ENCODE measurements at places on chromosomes 3 and 15. TPM values are rescaled to one million over a fixed set of nuclear protein-coding genes. Genes with fewer than 3 reads are reported as not detected.

DNA sequence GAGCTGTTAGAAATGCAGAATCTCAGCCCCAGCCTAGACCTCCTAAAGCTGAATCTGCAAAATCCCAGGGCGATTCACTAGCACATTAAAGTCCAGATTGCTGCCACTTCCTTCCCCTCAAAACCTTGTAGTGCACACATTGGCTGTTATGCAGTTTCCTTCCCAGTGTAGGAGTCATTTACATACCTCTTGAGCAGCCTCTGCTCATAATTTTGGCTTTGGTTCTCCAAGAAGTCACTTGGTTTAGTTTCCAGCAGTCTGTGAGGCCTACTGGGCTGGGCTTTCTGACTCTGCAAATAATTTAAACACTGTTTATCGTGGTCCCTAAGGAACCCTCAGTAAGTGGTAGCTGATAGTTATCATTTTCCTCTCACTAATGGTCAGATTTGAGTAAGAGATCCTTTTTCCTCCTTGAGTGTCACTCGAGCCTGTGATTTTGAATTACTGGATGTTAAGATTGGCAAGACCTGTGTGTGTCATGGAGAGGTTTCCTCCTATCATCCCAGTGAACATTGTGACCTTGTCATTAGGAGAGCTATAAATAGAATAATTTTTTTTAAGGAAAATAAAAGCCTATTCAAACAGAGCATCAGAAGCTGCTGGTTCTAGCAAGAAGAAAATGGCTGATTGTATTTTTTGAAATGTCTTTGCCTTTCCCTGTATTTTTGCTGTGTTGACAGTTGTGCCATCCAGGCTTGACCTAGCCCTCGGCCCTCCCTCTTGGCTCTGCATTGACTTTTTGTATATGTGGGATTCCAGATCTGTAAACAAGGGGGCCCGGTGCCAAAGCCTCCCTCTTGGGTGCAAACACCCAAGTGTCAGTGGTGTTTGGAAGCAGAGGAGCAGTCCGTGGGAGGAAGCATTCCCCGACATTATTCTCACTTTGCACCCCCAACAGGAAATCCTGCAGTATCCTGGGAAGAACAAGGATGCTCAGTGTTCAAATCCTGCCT is 134.8 kb upstream of the ANKRD28 start:
- H3K36me3 ChIP-seq = no peaks in the 10 kb centered on the region
- H3K27ac ChIP-seq = no peak overlapping the region
- H3K27me3 ChIP-seq = peaks cover 2% of the 10 kb centered on the region

- no peaks in the 10 kb centered on the region for H3K27me3 ChIP-seq
- DNase-seq = no peak
- H3K36me3 ChIP-seq = no peaks in the 10 kb centered on the region
- H3K27ac ChIP-seq = no peak overlapping the region
Observed at GRCh38 chr3:80055306-80055705, 287.5 kb upstream of the ROBO1 start.

DNA sequence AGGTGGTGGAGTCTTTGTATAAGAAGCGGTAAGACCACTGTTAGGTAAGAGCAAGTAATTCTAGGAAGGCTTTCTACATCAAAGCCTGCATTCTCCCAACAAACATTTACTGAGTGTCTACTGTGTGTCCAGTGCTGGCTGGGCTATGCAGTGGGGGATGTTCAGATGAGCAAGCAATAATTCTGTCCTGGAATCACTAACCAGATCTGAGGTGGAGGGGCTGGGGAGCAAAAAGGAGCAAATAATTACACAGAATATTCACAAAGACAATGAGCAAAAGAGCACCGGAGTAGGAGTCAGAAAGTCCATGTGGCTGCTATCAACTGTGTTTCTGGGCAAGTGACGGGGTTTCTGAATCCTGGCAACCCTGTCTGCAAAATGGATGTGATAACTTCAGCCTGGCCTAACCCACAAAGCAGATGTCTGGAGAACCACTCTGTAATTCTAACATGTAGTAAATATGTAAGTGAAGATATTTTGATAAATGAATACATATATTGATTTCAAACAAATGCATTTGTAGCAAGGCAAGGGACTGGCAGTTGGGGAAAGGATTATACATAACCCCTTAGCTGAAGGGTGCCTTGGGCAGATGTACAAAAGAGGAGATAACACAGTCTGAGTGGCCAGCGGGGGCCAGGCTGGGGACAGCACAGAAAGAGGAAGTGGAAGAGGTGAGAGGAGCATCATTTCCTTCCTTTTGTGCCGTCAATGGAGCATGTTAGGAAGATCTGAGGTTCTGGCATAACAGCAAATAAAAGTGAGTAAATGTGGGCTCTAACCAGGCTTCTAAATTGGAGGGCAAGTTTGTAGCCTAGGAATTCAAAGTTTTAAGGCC is 28.8 kb downstream of the CYP8B1 start:
- no peaks in the 10 kb centered on the region for H3K27me3 ChIP-seq
- H3K4me1 ChIP-seq = peaks cover 15% of the 10 kb centered on the region
- no peaks in the 10 kb centered on the region for H3K36me3 ChIP-seq
- DNase-seq = peak; percentile 43
- H3K27ac ChIP-seq = peak overlapping the region; percentile 81
- peak overlapping the region; percentile 40 for H3K4me3 ChIP-seq

DNA sequence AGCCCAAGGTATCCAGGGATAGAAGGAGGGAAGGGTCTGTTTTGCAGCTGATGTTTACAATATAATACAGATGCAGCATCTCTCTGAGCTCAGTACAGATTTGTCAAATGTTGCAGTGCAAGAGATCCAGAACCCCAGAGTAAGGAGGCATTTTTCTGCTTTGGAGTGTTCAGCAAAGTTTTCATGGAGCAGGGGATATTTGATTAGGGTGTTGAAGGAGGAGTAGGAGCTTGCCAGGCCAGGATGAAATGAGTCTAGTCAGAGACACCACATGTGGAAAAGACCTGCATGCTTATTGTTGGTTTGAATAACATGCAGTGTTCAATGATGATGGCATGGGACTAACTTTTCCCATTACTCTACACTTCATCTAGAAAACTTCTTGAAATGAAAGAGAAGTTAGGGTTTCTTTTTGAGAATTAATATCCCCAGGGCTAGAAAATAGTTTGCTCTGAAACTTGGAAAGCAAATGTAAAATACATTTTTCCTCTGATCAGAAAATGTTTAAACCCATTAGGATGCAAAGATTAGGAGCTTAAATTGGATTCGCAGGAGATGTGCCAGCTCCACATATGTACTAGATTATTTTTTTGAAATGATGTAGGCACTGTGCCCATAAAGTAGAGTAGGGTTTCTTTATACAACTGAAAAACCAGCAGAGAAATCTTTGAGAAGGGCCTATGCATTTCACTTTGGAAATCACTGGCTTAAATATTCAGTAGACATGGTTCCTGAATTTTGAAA is 243.8 kb downstream of the CACNA2D3 start:
- no peaks in the 10 kb centered on the region for H3K36me3 ChIP-seq
- H3K4me3 ChIP-seq = no peak overlapping the region
- no peak overlapping the region for H3K27ac ChIP-seq
- DNase-seq = no peak

The DAPK2 gene
- total RNA-seq = 1.5 TPM

Data from activated CD8-positive, alpha-beta T cell treated with anti-CD3 and anti-CD28 coated beads for 36 hours (primary cell).